T-helper 22 cell (primary cell): ENCODE measurements at places on chromosomes 1 and 21.

DNA sequence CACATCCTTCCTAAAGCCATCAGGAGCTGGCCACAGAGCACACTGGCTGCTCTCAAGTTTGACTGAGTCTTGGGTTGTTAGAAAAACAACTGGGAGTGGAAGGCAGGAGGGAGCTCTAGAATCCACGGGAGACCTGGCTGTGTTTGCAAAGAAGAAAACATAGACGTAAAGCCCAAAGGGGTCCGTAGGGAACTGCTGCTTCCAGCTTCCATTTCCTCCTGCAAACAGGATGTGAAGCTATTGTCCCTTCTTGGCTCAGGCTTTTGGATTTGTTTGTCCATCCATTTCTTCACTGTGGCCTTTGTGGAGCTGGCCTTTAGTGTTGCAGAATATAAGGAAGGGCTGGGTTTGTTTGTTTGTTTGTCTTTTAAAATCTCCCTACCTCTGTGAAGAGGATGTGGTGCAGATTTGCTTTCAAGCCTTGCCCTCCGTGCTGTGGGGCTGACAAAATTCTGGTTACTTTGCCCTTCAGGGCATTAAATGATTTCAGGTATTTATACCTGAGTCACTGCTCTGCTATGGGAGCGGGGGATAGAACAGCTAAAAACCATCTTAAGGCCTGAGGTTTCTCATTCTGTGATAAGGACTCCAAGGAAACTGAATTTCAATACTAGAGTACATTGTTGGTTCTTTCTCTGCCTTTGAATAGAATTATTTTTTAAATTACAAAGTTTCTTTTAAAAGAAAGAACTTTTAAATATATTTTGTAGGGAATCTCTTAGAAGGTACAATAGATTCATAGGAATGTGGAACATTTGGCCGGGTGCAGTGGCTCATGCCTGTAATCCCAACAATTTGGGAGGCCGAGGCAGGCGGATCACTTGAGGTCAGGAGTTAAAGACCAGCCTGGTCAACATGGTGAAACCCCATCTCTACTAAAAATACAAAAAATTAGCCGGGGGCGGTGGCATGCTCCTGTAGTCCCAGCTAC, 74.3 kb downstream of the MPZL1 start:
- DNase-seq = no peak

DNA sequence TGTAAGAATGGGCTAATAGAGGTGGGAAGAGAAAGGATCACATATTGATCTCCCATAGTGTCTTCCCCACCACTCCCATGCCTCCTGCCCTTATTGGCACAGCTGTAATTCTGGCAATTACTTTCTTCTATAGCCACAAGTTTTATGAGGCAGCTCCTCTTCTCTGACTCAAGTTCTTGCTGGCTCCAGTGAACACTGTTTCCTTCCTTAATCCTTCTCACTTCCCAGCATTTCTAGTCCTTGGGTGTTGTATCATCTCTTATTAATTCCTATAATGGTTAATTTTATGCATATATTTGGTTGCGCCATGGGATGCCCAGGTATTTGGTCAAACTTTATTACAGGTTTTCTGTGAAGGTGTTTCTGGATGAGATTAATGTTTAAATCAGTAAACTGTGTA, 103.3 kb downstream of the MRPL39 start:
- no peak for DNase-seq

DNA sequence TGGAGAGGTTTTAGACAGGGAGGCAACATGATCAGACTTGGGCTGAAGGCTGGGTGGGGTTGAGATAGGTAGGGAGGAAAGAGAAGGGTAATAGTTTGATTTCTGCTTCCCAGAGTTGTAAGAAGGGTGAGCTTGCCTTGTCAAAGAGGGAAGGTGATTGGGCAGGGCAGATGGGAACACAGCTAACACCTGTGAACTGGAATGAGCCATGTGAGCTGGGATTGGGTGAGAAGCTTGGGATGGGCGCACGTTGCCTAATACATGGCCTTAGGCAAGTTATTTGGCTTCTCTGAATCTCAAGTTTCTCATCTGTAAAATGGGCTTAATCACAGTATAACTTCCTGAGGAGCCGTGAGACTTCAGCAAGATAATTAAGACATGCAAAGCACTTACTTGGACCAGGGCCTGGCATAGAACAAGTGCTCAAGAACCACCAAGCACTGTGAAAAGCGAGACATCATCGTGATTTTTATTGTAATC, 33.8 kb upstream of the ID3 start:
- DNase-seq = no peak

- no peak for DNase-seq
Observed at GRCh38 chr1:230820568-230820967, 47.8 kb downstream of the C1orf198 start.

DNA sequence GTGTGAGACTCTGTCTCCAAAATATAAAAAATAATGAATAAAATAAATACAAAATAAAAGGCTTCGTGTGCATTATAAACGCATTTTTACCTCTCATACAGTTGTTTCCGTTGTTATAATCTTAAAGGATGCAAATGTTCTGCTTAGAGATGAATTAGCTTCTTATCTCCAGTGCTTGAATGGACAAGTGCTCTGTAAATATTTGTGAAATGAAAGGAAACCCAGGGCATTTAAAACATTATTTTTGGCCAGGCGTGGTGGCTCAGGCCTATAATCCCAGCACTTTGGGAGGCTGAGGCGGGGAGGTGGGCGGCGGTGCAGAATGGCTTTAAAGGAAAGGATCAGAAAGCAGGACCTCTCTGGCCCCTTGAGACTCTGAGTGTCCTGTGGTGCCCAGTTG, 94.5 kb downstream of the HUNK start:
- DNase-seq = no peak

GRCh38 chr21:44528634-44528995, 11.4 kb downstream of the KRTAP10-1 start:
- no peak for DNase-seq

GRCh38 chr1:20032425-20032824, 37.6 kb upstream of the PLA2G5 start:
- DNase-seq = no peak

DNA sequence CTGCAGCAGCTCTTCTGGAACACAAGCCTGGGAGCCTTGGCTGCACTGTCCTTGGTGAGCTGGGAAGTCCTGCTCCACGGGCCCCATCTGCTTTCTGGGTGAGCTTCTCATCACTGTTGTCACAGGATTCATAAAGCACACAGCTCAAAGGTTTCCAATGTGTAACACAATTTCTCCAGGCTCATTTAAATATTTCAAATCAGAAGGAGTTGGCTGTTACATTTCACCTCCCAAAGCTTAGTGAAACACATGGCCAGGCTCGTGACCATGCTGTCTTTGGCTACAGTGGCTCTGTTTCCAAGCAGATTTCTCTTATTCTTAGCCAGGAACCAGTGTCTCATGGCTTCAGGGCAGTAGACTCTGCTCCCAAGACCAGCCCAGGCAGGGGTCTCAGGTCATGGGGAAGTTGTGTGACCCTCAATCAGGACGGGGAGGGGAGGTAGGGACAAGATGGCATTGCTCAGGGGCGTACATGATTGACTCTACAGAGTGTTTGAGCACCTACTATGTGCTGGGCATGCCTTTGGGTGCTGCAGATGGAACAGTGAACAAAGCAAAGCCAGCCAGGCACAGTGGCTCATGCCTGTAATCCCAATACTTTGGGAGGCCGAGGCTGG, 353.0 kb downstream of the NPHP4 start:
- DNase-seq = no peak

DNA sequence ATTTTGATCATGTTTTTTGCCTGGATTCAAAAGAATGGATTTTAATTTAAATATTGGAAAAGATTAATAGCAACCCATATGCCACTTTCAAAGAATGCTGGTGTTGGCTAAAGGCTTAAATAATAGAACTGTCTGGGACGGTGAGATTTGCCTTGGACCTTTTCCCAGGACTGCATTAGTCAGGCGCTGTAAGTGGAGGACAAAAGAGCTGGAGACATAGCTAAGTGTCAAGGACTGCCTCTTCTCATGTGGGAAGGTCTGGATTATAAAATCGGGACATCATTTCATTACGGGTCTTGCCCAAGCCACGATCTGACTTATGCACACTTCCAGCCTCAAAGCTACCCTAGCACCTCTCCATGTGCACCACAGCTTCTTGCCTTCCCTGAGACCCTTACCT, 458.5 kb upstream of the DEPDC1 start:
- no peak for DNase-seq

GRCh38 chr1:26986658-26987057, 6.8 kb upstream of the TRNP1 start:
- no peak for DNase-seq

- no peak for DNase-seq
Observed at GRCh38 chr21:43910460-43910859, 45.4 kb downstream of the AGPAT3 start.
